Right lung (tissue), 10 donors: ENCODE measurements at places on chromosomes 6 and 20.

- no peak for DNase-seq
These were observed 70.5 kb upstream of the HMGN3 start for GRCh38 chr6:79305020-79305419.

- DNase-seq: no peak
These were observed 91.2 kb downstream of the DNAH8 start for GRCh38 chr6:38806271-38806670.

DNA sequence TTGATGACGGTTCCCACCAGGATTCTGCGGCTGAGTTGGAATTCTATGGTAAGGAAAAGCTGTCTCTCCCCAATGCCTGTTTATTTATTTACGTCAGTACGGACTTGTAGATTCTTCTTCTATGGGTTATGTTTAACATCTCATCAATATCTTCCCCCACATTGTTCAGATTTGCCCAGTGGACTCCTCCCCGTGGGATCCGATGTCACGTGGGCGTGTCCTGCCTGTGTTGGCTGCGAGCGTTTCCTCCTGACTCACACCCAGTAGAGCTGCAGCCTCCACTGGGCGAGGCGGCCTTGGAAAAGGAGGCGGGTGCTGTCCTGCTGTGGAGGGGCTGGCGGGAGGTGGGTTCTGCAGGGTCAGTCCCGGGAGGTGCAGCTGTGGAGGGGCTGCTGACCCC is 46.8 kb upstream of the SLCO4A1 start:
- DNase-seq: no peak

DNA sequence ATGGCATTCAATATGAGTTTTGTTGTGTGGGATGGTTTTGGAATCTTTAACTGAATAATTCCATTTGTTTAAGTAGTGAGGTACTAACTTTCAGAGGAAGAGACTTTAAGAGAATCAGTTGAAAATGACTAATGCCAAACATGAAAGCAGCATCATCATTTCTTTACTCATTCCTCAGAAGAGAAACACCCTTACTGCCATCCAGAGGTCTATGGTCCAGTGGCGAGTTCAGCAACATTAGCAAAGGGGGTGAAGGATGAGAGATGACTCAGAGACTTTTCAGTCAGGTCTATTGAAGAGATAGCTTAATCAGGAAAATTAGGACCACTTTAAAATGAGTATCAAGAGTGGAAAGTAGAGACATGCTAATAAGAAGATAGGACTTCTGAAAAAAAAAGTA is 118.8 kb downstream of the COL19A1 start:
- no peak for DNase-seq

DNA sequence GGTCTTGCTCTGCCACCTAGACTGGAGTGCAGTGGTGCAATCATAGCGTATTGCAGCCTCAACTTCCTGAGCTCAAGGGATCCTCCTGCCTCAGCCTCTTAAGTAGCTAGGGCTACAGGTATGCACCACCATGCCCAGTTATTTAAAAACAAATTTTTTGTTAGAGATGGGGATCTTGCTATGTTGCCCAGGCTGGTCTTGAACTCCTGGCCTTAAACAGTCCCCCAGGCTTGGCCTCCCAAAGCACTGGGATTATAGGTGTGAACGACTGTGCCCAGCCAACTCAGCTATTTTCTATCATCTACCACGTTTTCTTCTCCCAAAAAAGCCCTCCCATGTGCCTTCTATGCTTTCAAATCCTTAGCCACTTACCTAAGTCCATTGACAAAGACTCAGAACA is 243.7 kb upstream of the SOX4 start:
- DNase-seq: no peak

DNA sequence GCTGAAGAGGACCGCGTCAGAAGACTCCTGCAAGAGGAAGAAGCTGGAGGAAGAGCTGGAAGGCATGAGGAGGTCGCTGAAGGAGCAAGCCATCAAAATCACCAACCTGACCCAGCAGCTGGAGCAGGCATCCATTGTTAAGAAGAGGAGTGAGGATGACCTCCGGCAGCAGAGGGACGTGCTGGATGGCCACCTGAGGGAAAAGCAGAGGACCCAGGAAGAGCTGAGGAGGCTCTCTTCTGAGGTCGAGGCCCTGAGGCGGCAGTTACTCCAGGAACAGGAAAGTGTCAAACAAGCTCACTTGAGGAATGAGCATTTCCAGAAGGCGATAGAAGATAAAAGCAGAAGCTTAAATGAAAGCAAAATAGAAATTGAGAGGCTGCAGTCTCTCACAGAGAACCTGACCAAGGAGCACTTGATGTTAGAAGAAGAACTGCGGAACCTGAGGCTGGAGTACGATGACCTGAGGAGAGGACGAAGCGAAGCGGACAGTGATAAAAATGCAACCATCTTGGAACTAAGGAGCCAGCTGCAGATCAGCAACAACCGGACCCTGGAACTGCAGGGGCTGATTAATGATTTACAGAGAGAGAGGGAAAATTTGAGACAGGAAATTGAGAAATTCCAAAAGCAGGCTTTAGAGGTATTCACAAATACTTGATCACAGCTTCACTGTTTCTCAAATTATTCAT is 8.9 kb upstream of the SNRNP48 start:
- DNase-seq: no peak

DNA sequence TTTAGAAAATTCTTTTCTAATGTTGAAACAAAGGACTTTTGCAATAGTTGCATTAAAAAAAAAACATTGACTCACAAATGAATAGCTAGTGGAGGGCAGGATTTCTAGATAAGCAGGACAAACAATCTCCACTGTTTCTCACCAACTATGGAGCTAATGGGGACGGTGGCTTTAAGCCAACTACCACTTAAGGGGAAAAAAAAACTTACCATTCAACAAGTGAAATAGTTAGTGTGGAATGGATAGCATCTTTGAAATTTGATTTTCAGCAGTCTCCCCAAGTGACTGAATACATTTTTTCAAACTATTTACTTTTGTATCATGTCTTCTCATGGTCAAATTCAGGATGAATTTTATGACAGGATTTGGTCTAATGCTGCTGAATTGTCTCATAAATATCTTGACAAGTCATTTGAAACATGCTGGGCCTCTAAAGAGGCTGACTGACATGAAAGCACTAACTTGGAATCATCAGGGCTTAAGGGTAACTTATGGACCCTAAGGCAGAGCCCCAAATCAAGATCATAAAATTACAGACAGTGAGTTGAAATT is 100.5 kb downstream of the EYA4 start:
- DNase-seq: peak; percentile 22

GRCh38 chr20:33909331-33909921 is 84.3 kb upstream of the RALY start:
- DNase-seq: peak; percentile 65

GRCh38 chr6:10175362-10175761 is 239.5 kb downstream of the TFAP2A start:
- DNase-seq: no peak

GRCh38 chr6:40512340-40512739 is 74.8 kb downstream of the LRFN2 start:
- no peak for DNase-seq

GRCh38 chr6:88377976-88378568 is 211.9 kb upstream of the CNR1 start:
- DNase-seq: no peak

GRCh38 chr6:151434369-151434768 is 17.6 kb downstream of the RMND1 start:
- no peak for DNase-seq

GRCh38 chr6:143262859-143263258 is 187.6 kb downstream of the ADAT2 start:
- DNase-seq: no peak

DNA sequence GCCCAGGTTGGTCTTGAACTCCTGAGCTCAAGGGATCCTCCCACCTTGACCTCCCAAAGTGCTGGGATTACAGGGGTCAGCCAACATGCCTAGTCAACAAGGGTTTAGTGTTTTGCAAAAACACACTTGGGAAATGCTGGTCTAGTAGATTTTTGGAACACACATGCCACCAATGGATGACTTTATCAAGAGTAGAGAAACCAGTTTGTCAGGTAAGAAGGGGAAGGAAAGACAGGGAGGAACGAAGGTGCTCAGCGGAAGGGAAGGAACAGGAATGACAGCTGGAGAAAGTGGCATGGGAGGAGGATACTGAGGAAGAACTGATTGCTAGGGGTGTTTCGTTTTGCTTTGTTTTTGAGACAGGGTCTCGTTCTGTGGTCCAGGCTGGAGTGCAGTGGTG is 15.6 kb upstream of the SEC63 start:
- DNase-seq: no peak

DNA sequence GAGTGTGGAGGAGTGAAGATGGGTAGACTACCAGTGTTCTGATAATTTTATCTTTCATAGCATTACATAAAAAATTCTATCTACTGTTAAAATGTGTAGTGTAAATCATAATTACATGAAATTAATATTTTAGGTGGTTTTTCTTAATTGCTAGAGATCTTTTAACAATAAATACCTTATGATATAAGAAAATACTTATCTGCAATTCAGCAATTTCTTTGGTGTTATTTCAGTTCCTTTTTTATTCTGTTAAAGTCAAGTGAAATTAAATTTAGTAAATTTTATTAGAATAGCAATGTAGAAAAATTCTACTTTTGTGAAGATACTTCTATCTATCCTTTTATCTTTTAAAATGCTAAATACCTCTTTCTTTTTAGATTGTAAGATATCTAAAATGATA is 104.3 kb downstream of the IMPG1 start:
- no peak for DNase-seq

- DNase-seq: peak; percentile 62
These were observed 30.6 kb upstream of the LMBRD1 start for GRCh38 chr6:69827276-69827893.

DNA sequence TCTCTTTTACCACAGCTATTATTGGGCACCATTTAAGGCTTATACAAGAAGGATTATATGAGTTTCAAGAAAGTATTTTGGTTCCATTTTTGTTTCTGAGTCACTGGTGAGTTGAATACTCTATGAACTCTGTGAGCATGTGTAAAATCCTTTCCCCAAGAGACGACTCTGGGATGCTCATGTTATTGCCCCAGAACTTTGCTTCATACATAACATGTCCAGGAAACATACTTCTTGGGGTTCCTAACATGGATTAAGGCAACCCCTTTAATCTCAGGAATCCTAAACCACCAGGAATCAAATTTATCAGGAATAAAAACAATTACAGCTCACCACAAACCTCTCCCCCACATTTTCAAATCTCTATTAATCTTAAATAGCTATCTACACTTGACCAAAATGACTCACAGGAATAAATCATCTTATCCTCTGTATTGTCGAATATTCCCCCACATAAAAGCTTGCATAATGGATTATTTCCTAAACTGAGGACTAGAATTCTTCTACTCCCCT is 117.5 kb upstream of the COL21A1 start:
- DNase-seq: no peak

DNA sequence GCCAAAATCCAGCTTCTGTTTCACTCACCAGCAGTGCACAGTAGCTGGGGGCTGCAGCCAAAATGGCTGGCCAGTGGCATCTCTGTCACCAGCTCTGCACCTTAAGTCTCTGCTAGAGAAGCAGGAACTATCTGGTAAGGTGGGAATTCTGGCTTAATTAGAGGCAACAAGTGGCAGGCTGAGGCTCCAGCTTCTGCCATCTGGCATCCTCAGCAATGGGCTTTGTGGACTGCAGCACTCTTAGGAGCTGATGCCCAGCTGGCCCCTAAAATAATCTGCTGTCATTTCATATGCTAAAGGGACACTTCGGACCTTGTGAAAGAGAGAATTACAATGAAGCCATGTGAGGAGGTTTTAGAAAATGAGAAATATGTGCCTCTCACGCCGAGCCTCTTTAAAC is 4.6 kb upstream of the CLDN20 start:
- DNase-seq: no peak
